Osteocyte (in vitro differentiated cells): ENCODE measurements at places on chromosomes 2 and 18. TPM values are rescaled to one million over a fixed set of nuclear protein-coding genes. Genes with fewer than 3 reads are reported as not detected.

DNMT3A gene
- 80.2 and 85.2 TPM in 2 replicates for total RNA-seq

SNED1 gene
- 17.6 and 19.4 TPM in 2 replicates for total RNA-seq

TFPI gene
- total RNA-seq, result 325 and 334 TPM in 2 replicates

DNA sequence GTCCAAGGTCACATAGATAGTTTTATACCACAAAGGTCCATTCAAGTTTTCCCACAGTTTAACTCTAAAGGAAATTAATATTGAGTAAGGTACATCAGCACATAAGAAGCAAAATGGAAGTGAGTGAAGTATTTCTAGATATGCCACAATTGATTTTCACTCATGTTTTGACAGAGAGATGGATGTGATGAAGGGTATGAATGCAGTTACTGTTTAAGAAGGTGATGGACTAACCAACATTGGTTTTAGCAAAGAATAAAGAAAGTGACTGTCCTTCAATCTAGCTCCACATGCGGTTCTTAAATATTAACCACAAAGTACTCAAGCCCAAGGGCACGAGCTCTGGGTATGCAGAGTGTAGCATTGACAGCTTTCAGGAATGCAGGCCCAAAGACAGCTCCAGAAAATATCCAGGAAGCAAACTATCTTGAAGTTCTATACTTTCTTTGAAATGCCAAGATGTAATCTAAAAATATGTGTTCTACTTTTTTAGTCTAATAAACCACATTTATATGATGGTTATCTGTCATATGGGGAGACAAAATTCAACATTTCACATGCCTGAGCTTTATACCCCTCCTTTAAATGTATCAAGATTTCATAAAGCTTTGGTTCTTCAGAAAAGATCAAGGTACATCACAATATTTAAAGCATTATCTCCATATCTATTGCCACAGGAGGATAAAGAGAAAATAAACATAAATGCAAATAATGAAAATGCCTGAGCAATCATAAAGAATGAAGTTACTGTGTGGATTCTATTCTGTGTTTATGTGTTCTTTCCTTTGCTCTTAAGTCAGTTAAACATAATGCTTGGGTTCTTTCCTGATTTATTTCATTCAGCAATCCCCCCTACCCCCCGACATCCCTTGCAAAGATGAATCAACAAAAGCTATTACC lies 6.7 kb upstream of the SCN1A start:
- no peak for DNase-seq
- peaks cover 27% of the 10 kb centered on the region for H3K27me3 ChIP-seq
- H3K4me1 ChIP-seq, result peaks cover 2% of the 10 kb centered on the region
- no peak overlapping the region for H3K4me3 ChIP-seq
- H3K27ac ChIP-seq, result no peak overlapping the region
- H3K36me3 ChIP-seq, result no peaks in the 10 kb centered on the region

- no peaks in the 10 kb centered on the region for H3K36me3 ChIP-seq
- no peak overlapping the region for H3K27ac ChIP-seq
- peak overlapping the region; percentile 89 for H3K4me3 ChIP-seq
- peaks cover 7% of the 10 kb centered on the region for H3K27me3 ChIP-seq
These were observed 1.0 kb upstream of the NPHP1 start for GRCh38 chr2:110205660-110206455.

RAX gene
- not detected in 2 replicates for total RNA-seq

ESPNL gene
- not detected in 2 replicates for total RNA-seq

- H3K4me1 ChIP-seq, result no peaks in the 10 kb centered on the region
- no peak overlapping the region for H3K27ac ChIP-seq
- H3K36me3 ChIP-seq, result no peaks in the 10 kb centered on the region
- no peak for DNase-seq
- H3K27me3 ChIP-seq, result peaks cover 14% of the 10 kb centered on the region
These were observed 254.8 kb downstream of the SATB2 start for GRCh38 chr2:199202964-199203363.

GRCh38 chr18:6947338-6948030 lies 170.1 kb downstream of the LAMA1 start:
- no peak for DNase-seq
- H3K36me3 ChIP-seq, result no peaks in the 10 kb centered on the region
- H3K4me3 ChIP-seq, result no peak overlapping the region
- no peaks in the 10 kb centered on the region for H3K4me1 ChIP-seq

MAP3K19 gene
- not detected in 2 replicates for total RNA-seq

DNA sequence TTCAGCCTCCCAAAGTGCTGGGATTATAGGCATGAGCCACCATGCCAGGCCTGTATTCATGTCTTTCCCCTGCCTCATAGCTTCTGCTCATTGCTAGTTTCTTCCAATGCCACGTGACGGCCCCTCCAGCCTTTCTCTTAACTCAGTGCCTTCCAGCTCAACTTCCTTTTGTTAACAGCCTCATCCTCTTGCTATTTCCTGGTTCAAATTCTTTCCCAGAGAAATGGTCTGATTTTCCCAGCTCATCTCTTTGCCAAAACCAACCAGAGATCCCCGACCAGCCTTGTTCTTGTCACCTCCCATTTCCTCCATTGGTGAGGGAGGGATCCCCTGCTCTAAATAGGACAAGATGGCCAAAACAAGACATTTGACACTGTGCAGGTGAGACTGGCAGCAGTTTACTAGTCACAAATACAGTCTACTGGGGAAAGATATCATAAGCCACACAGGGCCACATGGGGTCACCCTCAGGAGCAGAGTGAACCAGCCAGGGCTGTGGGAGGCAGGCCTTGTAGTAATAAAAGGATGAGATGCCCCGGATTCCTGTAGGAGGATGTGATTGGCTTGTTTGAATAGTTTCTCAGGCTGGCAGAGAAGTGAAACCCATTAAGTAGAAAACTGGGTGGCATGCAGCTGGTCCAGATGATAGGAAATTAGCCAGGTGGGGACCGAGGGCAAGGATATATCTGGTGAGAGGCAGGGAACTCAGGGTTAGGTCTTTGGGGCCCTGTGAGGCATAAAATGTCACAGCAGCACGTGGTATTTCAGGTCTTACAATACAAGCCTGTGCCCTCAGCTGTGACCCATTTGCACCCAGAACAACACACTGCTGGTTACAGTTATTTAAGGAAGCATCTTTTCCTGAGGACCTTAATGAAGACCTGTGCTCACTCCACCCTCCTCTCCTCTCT lies 6.4 kb downstream of the CD207 start:
- H3K36me3 ChIP-seq, result no peaks in the 10 kb centered on the region
- H3K4me3 ChIP-seq, result no peak overlapping the region
- H3K4me1 ChIP-seq, result no peaks in the 10 kb centered on the region
- no peak for DNase-seq
- no peak overlapping the region for H3K27ac ChIP-seq
- peaks cover 17% of the 10 kb centered on the region for H3K27me3 ChIP-seq

DNA sequence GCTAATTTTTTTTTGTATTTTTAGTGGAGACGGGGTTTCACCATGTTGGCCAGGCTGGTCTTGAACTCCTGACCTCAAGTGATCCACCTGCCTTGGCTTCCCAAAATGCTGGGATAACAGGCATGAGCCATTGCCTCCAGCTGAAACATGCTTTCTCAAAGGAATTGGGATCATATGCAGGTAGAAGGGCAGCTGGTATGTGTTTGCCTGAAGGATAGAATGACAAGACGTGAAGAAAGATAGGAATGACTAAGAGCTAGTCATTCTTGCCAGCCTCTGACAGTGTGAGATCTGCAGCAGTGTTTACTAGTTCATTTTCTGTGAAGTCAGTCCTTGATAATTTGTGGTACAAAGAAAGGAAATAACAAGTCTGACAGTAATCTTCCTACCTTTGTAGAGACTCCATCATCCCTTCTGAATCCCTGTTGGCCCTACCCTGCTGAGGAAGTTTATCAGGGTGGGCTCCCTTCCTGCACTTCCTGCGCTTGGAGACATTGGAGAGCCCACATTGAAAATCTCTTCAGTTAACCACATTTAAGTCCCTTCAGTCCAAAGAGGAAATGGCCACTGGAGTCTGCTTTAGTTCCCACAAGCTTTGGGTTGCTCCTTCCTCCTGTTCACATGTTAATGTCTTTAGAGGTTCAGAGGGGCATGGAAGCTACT lies 14.7 kb downstream of the CFLAR start:
- H3K27me3 ChIP-seq, result no peaks in the 10 kb centered on the region
- peak overlapping the region; percentile 44 for H3K27ac ChIP-seq
- peaks cover 7% of the 10 kb centered on the region for H3K36me3 ChIP-seq

- H3K27me3 ChIP-seq, result peaks cover 16% of the 10 kb centered on the region
- no peak overlapping the region for H3K27ac ChIP-seq
- no peaks in the 10 kb centered on the region for H3K36me3 ChIP-seq
- no peak overlapping the region for H3K4me3 ChIP-seq
- no peak for DNase-seq
These were observed 18.1 kb downstream of the FBXO48 start for GRCh38 chr2:68448671-68449653.

- no peaks in the 10 kb centered on the region for H3K36me3 ChIP-seq
- peaks cover 14% of the 10 kb centered on the region for H3K4me1 ChIP-seq
- no peak for DNase-seq
- peaks cover 5% of the 10 kb centered on the region for H3K27me3 ChIP-seq
These were observed 104.3 kb downstream of the CSRNP3 start for GRCh38 chr2:165573534-165574461.

- no peaks in the 10 kb centered on the region for H3K27me3 ChIP-seq
- peaks cover 14% of the 10 kb centered on the region for H3K4me1 ChIP-seq
- DNase-seq, result no peak
- peaks cover 3% of the 10 kb centered on the region for H3K36me3 ChIP-seq
These were observed 71.4 kb downstream of the OSBPL1A start for GRCh38 chr18:24326211-24326610.

NAT8 gene
- total RNA-seq, result not detected in 2 replicates

DNA sequence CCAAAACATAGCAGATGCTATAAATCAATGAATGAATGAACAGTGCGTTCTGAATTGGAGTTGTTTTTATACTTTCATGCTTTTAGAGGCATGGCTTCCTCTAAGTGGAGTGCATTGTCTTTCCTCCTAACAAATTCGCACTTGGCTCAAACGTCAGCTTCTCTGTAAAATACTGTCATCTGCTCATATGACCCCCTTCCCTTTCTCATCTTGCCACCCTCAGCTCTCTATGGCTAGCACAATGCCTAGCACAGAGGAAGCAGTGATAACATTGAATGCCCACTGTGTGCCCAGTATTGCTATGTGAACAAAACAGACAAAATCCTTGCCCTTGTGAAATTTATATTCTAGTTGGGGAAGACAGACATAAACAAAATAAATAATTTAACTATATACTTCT lies 258.8 kb downstream of the MREG start:
- peaks cover 33% of the 10 kb centered on the region for H3K4me1 ChIP-seq
- no peak for DNase-seq
- no peaks in the 10 kb centered on the region for H3K27me3 ChIP-seq

- H3K4me1 ChIP-seq, result no peaks in the 10 kb centered on the region
- H3K27me3 ChIP-seq, result no peaks in the 10 kb centered on the region
- H3K36me3 ChIP-seq, result no peaks in the 10 kb centered on the region
- no peak overlapping the region for H3K27ac ChIP-seq
- no peak overlapping the region for H3K4me3 ChIP-seq
These were observed 1442.6 kb downstream of the SUCLG1 start for GRCh38 chr2:83016343-83017110.
